ENCODE measurements at places on chromosomes 16 and 17.

DNA sequence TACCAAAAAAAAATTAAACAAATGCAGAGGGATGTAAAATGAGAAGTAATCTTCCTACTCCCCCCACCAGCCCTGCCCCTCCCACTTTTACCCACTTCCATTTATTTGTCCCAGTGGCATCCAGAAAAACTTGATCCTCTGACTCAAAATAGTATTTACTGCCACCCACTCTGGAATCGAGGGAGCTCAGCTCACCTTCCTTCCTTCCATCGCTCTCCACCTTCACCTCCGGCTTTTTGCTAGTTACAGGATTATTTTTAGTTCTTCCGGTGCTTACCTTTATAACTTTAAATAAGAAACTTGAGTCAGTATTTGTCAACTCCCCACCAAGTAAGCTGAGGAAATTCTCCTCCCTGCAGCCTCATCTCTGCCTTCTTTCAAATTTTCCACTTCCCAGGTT, 94.9 kb downstream of the AMFR start:
- no peak for DNase-seq

- no peak for DNase-seq
Observed at GRCh38 chr16:81310045-81310644, 4.6 kb upstream of the GAN start.

- no peak for DNase-seq
Observed at GRCh38 chr16:6068063-6068462, 970.5 kb upstream of the EEF2KMT start.

- DNase-seq, result no peak
Observed at GRCh38 chr16:49856672-49857330, 889 bp upstream of the ZNF423 start.

DNA sequence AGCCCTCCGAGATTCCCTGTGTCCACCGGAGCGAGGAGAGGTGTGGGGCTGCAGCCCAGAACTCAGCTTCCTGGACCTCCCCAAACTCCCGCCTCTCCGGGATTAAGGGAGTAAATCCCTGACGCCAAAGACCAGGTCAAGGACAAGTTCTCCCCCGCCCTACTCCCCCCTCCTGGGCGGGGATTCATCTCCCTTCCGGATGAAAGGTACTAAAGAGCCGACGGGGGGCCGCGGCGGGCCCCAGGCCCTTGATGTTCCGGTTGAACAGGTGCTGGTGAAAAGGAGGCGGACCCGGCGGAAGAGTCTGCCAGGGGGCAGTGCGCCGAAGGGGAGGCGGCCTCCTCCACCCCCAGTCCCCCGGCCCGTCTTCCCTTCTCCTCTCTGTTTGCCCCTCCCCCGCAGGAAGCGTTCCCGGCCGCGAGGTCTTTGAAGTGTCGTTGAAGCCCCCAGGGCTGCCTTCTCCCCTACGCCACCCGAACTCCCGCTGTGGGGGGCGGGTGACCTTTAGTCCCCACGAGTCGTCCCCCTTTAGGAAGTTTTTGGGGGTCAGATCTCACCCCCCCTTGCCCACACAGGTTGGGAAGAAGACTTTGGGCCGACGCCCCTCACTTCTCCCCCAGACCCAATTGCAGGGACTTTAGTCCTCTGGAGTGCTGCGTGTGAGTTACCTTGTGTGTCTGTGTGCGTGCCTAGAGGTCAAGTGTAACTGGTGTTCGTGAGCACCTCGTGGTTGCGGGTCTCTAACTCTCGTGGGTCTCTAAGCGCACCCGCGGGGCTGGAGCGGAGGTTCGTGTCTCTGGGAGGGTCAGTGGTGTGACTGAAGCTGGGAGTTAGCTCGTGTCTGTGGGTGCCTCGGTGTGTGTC, 1.1 kb upstream of the MLLT6 start:
- peak; percentile 88 for DNase-seq

Measured in stimulated activated CD4-positive, alpha-beta T cell treated with anti-CD3 and anti-CD28 coated beads, Interleukin-4, amount 100 ng/mL, for 48 hours (primary cell).